CD4-positive, alpha-beta T cell treated with Interferon gamma for 1 hour (primary cell): ENCODE measurements at places on chromosomes 3 and 15.

DNA sequence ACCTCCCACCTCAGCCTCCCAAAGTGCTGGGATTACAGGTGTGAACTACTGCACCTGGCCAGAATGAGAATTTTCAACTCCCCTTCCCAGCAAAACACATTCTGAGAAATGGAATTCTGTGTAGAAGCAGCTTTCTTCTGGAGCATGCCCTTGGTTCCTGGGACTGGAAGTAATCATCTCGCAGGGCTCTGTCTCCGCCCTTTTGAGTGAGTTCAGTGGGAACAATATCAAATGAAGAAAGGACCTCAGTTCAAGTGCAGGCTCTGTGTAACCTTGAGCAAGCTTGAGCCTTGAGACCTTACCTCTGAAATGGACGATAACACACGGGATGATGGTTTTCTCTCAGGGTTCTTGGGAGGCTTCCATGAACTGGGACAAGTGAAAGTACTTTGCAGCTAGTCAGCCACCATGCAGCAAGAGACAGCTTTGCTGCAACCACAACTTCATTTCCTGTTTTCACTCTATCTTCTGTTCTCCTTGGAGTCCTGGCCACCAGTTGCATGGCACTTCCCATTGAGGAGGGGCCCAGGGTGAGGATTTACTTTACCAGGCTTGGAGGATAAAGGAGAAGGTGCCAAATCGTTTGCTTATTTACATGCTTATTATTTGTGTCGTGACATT lies 35.7 kb upstream of the IGF1R start:
- DNase-seq, result no peak

GRCh38 chr3:64039332-64039731 lies 16.0 kb upstream of the PSMD6 start:
- no peak for DNase-seq

DNA sequence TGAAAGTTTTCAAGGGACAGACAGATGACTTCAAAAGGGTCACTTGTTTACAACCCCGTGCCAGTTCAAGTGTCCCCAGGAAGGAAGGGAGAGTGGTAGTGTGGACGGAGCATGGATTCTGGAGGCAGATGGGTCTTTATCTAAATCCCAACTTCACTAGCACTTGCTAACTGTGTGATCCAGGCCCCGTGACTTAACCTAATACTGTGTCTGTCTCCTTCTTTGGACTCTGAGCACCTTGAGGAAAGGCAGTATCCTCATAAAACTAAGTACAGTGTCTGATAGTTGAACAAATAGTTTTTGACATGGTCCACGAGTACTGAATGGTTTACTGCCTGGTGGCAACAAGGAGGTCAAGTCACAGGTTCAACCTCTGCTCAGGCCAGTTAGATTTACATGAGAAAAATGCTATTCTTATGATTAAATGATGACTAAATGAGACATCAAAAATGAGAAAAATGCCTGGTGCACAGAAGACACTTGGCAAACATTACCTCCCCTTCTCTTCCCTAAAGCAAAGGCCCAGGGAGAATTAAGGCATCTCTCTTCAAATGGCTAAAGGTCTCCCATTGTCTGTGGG lies 48.9 kb downstream of the ABCC5 start:
- DNase-seq, result no peak

- no peak for DNase-seq
Measured at GRCh38 chr15:99399061-99399460, 147.8 kb downstream of the LRRC28 start.

GRCh38 chr15:36761132-36761847 lies 181.9 kb downstream of the CDIN1 start:
- DNase-seq, result no peak

DNA sequence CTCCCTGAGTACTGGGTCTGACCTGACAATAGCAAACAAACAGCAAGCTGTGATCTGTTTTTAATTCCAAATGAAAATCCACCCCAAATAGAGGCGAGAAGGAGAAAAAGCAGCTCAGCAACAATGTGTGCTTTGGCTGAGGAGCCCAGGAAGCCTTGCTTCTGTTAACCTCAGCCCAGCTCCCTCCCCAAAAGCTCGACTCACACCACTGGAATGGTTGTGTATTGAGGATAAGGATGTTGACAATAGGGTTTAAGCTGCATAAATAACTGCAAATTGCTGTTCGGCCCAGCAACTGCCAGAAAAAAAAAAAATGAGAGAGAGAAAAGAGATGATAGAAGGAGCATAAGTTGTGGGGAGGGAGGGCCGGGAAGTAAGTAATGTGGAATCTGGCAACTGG lies 104.0 kb upstream of the TBC1D5 start:
- DNase-seq, result no peak

DNA sequence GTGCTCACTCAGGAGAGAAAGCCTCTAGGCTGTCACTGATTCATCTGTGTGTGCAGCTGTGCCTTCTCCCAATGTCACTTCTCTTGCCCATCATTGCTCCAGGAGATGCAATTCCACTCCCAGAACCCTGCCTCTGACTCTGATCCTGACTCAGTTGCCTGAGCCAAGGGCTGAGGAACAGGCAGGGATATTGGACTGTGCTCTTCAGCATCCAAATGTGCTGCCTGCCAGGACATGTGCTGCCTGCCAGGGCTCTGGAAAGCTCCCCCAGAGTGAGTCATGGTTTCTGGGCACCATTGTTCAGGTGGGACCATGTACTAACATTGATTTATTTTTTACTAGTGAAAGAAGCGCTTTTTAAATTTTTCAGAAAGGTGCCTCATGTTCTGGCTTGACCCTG lies 71.0 kb downstream of the TRIM42 start:
- no peak for DNase-seq

DNA sequence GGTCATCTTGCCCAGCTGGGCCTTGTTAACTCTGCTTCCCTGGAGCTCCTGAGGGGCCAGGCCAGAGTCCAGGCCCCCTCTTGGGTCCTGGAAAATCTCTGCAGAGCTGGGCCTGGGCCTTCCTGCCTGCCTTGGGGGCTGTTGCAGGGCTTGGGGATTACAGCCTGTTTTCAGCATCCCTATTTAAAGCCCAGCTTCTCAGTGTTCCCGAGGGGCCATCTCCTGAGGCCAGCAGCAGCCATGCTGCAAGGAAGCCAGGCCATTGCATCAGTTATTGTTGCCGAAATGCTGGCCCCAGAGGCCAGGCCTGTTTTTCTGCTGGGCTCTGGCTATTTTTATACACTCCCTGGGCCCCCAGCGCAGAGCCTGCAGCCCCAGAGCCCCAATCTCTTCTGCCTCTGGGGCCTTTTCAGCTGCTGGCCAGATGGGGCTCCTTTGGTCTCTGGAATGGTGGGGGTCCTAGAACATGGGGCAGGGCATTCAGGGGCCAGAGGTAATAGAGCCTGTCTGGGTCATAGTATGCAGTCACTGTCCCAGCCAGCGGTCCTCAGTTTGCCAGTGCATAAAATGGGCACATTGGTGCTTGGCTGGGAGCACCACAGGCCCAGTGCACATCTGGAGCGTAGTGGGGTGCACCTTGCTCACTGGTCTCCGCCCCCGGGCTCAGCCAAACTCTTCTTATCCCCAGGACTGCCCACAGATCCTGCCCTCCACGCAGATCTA lies 28.5 kb downstream of the PLXNA1 start:
- no peak for DNase-seq

DNA sequence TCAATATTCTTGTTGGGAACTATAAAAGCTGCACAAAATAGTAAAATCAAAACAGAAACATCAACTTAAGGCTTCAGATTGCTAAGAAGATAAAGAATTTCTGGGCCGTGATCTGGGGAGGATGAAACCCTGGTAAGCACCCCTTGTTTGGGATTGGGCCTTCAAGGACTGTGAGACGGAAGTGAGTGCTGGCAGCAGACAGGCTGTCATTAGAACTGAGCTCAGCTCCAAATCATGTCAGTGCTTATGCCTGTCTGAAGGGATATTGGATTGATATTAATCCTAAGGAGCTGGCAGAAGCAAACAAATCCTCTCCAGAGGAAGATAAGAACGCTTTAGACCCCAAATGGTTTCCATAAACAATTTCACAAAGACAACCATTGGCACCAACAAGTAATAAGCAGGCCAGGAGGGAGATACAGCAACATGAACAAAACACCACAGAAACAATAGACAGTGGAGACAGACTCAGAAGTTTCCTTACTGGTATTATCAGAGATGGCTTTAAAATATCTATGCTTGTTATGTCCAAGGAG lies 72.6 kb upstream of the CTXND1 start:
- no peak for DNase-seq

- DNase-seq, result no peak
Measured at GRCh38 chr3:149701977-149702350, 44.1 kb upstream of the WWTR1 start.

- no peak for DNase-seq
Measured at GRCh38 chr3:189233225-189233858, 61.6 kb downstream of the TPRG1 start.

DNA sequence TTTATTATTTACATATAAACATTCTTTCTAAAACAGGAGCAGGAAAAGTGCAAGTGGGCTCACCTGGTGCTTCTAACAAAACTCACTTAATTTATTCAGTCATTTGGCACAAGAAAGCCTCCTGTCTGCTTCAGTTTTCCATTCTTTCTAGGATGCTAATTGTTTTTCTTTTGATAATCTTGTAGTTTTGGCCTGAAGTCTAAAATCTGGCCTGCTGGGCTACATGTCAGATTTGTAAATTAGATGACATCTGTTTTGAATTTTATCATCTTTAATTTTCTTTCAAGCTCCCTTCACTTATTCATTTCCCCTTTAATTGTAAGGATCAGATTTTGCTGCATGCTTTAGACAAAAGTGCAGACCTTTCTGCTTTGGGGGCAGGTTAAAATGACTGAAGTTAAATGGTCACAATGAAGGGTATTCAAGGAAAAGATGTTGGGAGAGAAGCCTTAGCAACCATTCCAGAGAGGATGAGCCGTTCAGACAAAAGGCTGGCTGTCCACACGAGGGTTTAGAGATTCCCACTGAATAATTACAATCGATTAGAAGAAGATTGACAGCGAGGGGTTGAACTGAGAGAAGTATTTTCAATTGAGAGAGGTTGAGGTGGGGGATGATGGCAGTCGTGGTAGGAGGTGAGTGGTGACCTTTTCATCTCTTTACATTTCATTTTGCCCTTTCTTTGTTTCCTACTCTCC lies 59.9 kb upstream of the PTX3 start:
- DNase-seq, result no peak

- DNase-seq, result no peak
Measured at GRCh38 chr15:87154761-87155160, 1075.1 kb downstream of the AGBL1 start.

DNA sequence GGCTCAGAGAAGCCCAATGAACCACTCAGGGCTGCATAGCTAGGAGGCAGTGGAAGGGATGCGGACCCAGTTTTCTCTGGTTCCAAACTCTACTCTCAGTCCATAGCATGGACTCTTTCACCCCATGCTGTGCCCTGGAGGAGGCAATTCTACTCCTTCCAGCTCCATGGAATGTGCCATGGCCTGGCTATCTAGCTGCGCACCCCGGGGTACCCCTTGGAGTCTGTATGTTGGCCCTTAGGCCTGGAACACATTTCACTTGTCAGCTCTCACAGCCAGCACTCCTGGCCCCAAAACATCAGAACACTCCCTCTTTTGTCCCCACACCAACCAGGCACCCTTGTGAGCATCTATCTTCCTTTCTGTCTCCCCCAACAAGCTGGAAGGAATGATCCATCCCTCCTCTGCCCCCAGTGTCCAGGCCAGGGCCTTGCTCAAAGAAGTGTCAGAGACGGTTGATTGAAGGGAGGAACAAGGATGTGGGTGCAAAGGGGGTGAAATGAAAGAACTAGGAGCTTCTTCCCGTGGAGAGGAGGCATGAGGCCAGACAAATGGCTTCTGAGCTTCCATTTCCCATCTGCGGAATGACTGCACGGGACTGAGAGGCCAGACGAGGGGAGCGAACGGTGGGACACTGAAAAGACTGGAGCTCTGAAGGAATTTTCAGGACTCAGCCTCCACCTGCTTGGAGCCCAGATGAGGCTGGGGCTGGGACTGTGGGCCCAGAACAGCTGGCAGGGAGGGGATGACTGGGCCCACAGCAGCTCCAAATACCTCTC lies 2.8 kb downstream of the PRSS50 start:
- no peak for DNase-seq

- no peak for DNase-seq
Measured at GRCh38 chr15:50415752-50416404, 8.3 kb upstream of the USP8 start.

- no peak for DNase-seq
Measured at GRCh38 chr3:12752809-12753208, 6.2 kb downstream of the TMEM40 start.

GRCh38 chr3:72746430-72747411 lies 101.5 kb downstream of the SHQ1 start:
- no peak for DNase-seq
